ENCODE measurements at places on chromosomes 4 and X.

DNA sequence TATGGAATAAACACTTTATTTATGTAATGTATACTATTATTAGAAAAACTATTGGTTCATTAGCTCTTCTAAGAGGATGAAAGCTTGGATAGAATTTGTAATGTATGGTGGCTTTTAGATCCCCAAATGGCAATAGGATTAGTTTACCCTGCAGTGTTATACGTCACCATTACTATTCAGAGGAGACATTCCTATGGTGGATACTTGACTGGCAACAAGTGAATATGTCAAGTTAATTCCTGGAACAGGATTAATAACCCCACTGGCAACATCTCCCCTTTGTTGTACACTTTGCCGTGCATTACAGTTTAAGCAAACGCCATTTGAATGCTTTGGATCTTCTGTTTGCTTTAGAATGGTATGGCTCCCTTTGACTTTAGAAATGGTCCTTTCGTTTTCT lies 420.3 kb downstream of the FAM47B start:
- no peak for DNase-seq

DNA sequence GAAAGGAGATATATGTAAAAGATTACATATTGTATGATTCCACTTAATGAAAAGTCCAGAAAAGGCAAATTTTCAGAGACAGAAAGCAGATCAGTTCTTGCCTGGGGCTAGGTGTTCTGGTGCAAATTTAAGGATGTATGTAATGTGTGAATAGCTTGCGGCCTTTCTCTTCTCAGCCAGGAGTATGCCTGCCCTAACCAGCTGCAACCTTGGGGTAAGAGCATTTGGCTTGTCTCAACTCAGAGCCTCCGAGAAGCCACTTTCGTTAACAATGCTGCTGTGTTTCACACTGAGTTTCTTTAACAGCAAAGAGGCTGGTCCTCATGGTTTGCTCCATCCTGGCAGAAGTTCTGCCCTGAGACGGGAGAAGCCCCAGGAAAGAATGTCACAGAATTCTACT lies 102.7 kb downstream of the SPCS3 start:
- DNase-seq, result no peak

DNA sequence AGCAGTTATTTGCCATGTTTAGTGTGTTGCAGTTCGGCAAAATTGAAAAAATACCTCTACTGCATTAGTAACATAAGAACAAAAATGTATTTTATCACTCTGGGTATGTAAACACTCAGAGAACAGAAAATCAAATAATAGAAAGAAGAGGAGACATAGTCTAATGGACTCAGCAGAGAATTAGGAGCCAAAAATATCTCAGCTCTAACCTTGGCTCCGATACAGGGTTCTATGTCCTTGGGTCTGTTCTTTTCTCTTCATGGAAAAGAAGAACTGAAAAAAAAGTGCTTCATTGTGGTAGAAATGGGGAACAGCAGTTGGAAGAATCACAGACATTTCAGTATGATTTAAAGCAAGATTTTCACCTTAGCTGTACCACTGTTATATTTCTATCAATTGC lies 240.5 kb upstream of the CXXC4 start:
- no peak for DNase-seq

DNA sequence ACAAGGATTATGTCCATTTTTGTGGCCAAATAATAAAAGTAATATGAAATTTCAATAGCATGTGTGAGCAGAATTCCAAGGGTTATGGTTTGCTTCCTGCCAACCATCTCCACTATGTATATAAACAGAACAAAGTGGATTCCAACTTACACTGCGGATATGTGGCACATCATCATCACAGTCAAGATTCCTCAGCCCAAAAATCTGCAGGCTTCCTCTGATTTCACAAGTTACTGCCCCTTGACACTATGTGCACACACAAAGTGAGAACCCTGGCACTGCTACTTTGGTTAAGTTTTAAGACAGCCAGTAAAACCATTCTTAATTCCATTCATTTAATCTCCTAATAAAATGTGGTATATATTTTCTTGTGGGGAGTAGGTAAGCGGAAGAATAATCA lies 76.4 kb downstream of the LEF1 start:
- DNase-seq, result no peak

DNA sequence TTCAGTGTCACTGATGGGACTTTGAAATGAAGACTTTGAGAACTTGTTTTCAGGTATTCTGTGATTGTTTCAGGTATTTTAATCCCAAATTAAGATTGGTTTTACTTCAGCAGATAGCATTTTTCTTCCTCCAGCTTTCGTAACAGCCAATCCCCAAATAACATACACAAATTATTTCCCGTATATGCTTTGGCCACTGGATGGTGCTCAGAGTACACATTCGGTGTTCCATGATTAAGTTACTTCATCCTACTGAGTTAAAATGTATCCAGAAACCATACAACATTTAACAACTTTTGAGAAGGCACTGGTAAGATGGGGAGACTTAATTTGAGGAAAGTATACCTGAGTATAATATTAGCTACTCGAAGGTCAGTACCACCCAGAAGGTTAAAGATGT lies 233.4 kb upstream of the FAM47A start:
- no peak for DNase-seq

- DNase-seq, result no peak
Observed at GRCh38 chr4:54540931-54541330, 116.8 kb upstream of the KIT start.

- no peak for DNase-seq
Observed at GRCh38 chr4:71396382-71396781, 57.6 kb downstream of the SLC4A4 start.

- DNase-seq, result no peak
Observed at GRCh38 chr4:87057835-87058355, 123.1 kb downstream of the AFF1 start.

DNA sequence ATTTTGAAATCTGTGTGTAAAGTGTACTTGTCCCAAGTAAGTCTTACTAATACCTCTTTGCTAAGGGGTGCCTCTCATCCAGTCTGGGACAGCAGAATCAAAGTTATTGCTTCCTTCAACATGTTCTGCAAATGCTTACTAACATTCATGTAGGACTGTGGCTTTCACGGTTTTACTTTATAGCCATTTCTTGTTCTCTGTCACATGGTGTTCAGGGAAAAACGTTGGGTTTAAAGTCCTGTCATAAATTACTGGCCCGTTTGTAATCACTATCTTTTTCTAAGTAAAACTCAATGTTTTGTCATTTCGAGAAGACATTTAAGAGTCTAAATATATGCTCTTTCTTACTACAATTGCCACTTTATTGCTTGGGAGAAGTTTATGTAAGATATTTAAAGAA lies 321.1 kb downstream of the STIM2 start:
- no peak for DNase-seq

DNA sequence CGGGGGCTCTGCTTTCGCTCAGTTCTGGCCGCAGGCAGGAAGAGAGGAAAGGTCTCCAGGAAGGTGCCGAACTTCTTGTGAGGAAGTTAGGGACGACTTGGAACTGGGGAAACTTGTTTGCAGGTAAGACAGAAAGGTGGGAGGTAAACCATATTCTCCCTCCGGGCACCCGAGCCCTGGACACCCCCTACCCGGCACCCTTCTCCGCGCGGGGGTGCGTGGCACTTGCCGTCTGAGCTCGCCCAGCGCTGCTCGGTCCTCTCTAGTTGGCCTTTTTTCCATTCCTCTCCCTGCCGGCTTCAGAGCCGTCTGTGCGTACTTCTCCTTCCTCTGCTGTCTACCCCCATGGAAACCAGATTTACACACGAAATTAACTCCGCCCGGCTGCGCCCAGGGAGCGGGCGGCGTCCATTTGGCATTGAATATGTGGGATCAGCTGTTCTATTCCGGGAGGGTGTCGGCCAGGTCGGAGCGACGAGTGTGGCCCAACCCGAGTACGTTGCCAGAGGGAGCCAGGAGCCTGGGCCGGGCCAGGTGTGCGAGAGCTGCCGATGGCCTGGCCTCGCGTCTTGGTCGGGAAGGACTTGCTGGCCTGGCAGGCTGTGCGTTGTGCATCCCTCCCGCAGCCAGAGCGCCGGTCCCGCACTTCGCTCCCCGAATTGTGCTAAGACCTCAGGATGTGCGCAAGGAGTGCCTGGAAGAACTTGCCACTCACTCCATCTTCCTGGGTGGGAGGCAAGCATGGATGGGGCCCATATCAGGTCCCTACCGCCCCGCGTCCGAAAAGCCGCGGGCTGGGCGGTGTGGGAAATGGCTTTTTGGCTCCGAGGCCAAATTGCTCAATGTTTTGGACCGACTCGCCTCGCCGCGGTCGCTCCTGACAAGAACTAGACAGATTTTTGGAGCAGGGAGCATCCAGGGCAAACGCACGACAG lies 1.7 kb downstream of the PDGFRA start:
- no peak for DNase-seq

DNA sequence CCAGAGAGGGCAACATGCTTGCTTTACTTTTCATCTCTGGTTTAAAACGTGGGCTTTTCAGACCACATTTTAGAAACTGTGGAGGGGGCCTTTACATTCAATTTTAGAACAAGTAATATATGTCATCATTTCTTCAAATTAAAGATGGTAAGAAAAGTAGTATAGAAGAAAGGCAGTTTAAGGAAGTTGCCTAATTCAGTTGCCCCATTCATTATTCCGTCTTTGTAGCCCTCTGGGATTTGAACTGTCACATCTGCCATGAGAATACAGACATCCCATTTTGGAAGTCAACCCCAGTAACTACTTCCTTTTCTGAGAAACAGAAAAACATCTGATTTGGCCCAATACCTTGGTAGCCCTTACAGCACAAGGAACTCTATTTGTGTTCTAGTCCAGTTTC lies 61.2 kb downstream of the PASD1 start:
- DNase-seq, result no peak

- no peak for DNase-seq
Observed at GRCh38 chr4:149889991-149890390, 74.3 kb upstream of the IQCM start.

GRCh38 chrX:40953369-40953768 lies 131.9 kb upstream of the USP9X start:
- peak; percentile 54 for DNase-seq
